ENCODE measurements at places on chromosomes 3 and 15.
A peak's percentile ranks its signal among the peaks of the same experiment; 100 is the strongest.

DNA sequence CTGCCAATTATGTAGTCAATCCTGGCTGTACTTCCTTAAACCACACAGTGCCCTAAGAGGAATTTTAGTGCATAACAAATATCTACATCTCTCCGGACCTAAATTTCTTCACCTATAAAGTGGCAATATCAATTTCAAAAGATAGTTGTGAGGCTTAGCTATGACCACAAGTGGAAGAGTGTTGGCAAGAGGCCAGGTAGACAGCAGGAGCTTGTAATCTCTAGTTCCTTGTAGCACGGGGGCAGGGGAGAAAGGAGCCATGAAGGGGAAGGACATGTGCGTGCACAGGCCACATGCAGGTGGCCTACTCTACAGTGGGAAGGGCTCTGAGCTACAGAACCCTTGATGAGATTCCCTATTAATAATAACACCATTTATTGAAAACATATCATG is 269.7 kb downstream of the ABHD5 start:
- no peak for DNase-seq

- DNase-seq, result no peak
Observed at GRCh38 chr3:128609294-128609693, 41.3 kb downstream of the RPN1 start.

DNA sequence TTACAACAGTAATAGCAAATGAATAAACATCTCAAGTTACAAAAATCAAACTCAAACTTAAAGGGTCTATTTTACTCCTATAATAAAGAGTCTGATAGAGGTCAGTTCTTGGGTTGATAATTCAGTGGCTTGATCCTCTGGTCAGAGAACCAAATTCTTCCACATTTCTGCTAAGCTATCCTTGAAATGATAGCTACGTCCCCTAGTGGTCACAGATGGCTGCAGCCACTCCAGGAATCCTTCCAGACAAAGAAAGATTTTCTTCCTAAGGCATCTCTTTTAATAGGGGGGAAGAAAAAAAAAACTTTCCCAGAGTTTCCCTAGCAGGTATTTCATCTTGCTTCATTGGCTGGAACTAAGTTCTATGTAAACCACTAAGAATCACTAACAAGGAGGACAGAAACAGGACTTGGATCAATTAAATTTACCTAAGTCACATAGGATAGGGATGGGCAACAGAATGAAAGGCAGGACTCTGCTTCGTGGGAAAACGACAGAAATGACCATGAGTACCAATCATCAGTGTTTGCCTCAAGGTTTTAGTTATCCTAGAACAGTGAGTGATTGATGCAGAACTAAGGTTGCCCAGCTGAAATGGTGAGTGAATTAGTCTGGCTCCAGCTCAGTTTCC is 160.7 kb downstream of the STAC start:
- DNase-seq, result peak; percentile 51

- peak; percentile 95 for DNase-seq
Observed at GRCh38 chr3:123884203-123884831, at the start of gene MYLK. MYLK (minus strand) TSS chr3:123884332; CDS start chr3:123793841, 90,491 bp downstream.

DNA sequence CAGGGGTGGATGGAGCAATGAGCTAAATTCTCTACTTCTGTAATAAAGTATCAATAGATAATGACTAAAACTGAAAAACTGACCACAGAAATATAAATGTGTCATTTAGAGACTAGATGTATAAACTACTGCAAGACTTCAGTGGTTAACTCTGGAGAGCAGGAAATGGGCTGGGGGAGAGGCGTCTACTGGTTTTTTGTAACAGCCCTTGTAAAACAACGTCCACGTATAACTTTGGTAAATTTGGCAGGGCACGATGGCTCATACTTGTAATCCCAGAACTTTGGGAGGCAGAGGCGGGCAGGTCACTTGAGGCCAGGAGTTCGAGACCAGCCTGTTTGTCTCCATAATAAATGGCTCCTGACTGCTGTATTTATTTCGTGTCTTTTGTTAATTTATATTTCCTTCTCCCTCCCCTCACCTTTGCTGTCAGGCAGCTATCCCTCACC is 12.5 kb downstream of the RAB27A start:
- DNase-seq, result no peak

- no peak for DNase-seq
Observed at GRCh38 chr3:4460334-4460733, 6.7 kb downstream of the SUMF1 start.

- DNase-seq, result no peak
Observed at GRCh38 chr3:153348457-153349107, 186.6 kb downstream of the RAP2B start.

- no peak for DNase-seq
Observed at GRCh38 chr15:89384176-89384604, 49.6 kb upstream of the POLG start.

GRCh38 chr3:73326396-73326795 is 264.9 kb downstream of the EBLN2 start:
- peak; percentile 25 for DNase-seq

GRCh38 chr3:119637679-119638477 is 22.5 kb downstream of the POPDC2 start:
- no peak for DNase-seq

DNA sequence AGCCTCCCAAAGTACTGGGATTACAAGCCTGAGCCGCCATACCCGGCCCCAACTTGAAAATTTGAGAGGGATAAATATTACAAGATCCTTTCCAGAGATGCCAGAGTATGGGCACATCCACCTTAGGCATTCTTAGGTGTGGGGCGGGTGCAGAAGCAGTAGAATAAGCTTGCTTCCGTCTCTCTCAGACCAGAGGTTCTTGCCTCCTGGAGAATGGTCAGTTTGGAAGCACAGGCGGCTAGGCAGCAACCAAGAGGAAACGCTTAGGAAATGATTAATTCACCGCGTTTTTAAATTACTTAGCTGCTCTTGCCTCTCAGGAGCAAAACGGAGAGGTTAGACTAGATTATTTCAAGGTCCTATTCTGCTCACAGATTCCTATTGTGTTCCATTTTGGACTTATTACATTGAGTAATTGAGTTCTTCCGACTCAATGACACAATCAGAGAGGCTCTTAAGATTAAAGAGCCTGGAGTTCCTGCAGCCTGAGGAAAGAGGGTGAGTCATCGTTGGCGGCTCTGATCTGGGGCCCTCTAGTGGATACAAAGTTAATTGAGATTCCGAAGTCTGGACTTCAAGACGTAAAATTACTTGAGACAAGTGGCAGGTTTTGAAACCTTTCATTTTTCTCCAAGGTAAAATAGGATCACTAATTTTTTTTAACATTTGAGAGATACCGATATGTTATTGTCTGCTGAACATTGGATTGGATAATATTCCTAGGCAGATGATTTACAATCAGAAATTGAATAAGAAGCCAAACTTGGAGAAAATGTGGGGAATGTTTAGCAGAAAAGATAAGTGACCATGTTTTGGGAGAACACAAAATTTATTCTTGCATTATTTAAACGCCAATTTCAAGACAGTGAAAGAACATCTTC is 5.8 kb upstream of the TOPAZ1 start:
- peak; percentile 32 for DNase-seq

GRCh38 chr3:12816521-12817342 is 20.3 kb downstream of the CAND2 start:
- DNase-seq, result no peak

All from glutamatergic neuron (in vitro differentiated cells).